Activated naive CD4-positive, alpha-beta T cell treated with anti-CD3 and anti-CD28 coated beads, Interleukin-2, amount 10 ng/mL, durations not matched to agents 7 days and 5 days (primary cell): ENCODE measurements at places on chromosomes 2 and 18.

DNA sequence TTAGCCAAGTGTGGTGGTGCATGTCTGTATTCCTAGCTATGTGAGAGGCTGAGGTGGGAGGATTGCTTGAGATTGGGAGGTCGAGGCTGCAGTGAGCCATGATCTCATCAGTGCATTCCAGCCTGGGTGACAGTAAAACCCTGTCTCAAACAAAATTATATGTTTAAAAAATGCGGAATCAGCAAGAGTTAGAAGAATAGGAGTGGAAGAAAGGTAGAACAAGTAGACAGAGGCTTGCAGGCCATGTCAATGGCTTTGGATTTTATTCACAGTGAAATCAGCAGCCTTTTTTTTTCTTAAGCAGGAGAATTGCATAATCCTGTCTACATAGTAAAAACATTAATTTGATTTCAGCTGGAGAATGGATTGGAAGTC lies 7.8 kb upstream of the MTLN start:
- DNase-seq, result no peak

DNA sequence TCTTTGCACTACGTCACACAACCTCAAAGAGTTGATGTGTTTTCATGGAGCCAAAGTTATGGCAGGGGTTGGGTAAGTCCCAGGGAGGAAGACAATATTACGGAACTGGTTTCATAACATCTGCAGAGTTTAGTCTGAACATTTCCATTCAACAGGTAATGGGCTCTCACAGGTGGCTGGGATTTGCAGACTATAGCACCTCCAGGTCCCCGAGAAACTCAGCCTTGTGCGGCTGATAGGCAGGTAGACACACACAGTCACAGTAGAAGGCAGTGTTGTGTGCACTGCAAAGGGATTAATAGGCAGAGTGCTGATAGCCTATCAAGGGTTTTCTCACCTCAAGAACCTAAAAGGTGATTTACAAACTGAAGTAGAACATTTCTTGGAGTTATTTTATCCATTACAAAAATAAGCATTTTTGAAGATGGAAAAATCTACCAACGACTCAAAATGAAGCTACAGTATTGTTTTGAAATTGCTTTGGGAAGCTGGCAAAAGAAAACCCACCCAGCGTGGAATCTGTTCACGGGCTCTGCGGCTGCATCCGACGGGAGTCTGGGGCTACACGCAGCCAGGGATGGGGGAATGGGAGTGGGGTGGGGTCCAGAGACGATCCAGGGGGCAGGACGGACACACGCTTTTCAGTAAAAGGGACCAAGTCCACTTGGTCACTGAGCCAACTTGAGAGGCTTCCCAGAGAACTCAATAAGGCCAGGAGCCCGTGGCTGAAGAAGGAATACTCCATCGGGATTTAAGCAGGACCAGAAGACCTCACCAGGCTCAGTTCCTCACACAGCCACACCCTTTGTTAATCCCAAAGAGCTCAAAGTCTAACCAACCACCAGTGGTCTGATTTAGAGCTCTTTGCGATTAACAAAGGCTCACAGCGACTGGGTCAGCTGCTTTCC lies 82.9 kb downstream of the CHRNA1 start:
- DNase-seq, result no peak

DNA sequence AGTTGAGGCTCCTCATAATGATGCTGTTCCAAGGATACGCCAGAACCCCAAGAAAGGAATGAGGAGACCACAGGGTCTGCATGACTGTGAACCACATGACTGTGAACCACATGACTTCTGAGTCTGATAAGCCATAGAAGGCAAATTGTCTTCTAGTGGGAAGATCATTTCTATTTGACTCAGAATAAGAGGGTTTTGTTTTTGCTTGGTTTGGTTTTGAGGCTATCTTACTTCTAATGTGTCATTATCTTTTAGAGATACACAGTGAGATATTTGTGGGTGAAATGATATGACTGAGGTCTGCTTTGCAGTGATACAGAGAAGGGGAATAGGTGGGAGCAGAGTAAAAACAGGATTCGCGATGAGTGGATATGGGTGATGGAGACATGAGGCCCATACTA lies 28.9 kb upstream of the BCL2L11 start:
- DNase-seq, result no peak

DNA sequence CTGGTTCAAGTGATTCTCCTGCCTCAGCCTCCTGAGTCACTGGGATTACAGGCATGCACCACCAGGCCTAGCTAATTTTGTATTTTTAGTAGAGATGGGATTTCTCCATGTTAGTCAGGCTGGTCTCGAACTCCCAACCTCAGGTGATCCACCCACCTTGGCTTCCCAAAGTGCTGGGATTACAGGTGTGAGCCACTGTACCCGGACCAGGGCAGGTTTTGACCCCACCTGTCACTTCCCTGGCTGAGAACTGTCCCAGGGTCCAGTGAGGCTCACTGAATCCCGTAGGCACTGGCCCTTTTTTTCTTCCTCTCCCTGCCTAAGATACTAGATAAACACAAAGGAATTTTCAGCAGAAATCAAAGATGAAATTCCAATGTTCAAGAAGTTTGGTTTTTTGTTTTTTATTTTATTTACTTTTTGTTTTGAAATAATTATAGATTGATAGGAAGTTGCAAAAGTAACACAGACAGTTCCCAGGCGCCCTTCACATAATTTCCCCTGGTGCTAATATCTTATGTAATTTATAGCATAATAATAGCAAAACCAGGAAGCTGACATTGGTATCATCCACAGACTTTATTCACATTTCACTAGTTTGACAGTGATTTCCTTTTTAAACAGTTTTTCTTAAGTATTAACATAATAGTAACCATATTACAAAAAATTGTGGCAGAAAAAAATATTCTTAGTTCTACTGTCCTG lies 52.4 kb upstream of the B3GNT7 start:
- no peak for DNase-seq

- no peak for DNase-seq
These were observed 356.8 kb downstream of the NR4A2 start for GRCh38 chr2:155975734-155976133.

- DNase-seq, result no peak
These were observed 104.3 kb upstream of the PIK3C3 start for GRCh38 chr18:41850781-41851180.

- no peak for DNase-seq
These were observed 548.8 kb upstream of the ZNF804A start for GRCh38 chr2:184049566-184049965.

- no peak for DNase-seq
These were observed 473.8 kb downstream of the TGIF1 start for GRCh38 chr18:3923750-3924149.

GRCh38 chr2:197181491-197181890 lies 129.1 kb downstream of the ANKRD44 start:
- no peak for DNase-seq

- DNase-seq, result no peak
These were observed 22.2 kb upstream of the DNAH6 start for GRCh38 chr2:84494070-84494469.

- no peak for DNase-seq
These were observed 166.6 kb downstream of the ACTR3 start for GRCh38 chr2:114056294-114057143.

- no peak for DNase-seq
These were observed 303.6 kb downstream of the CELF4 start for GRCh38 chr18:37261988-37262387.

DNA sequence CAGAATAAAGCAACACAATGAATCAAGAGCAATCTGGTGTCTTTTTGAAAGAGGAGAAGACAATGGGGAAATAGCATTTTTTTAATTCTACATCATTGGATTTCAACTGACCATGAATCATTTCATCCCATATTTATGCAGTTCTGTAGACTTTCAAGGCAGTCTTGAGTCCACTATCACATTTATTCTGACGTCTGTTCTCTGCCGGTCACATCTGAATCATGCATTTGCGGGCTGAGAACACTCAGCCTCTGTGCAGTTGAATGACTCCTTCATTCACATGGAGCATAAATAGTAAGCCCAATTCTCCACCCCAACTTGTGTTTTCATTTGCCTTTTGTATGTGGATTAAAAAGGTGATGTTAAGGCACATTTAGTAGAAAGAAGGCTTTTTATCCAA lies 128.2 kb downstream of the AKAIN1 start:
- DNase-seq, result no peak

DNA sequence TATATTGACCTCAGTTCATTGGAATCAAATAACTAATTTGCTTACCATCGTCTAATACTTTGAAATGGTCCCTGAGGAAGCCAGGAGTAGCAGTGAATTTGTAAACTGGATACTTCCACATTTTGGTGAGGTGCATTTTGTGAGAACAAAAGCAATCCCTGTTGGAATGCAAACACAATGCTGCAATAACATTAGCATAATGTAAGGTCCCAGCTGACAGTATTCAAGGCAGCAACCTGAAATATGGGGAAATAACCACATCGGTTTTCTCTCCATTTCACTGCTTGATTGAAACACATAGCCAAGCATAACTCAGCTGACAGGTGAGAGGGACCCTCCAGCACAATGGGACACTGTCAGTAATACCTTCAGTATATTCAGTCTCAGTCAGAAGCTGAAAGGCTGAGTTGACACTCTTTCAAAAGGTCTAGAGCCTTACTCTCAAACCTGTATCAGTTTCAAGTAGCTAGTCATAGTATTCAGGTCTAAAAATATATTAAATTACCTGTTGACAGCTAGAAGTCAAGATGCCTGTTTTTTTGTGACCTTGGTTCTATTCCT lies 1311.9 kb upstream of the NRXN1 start:
- no peak for DNase-seq

DNA sequence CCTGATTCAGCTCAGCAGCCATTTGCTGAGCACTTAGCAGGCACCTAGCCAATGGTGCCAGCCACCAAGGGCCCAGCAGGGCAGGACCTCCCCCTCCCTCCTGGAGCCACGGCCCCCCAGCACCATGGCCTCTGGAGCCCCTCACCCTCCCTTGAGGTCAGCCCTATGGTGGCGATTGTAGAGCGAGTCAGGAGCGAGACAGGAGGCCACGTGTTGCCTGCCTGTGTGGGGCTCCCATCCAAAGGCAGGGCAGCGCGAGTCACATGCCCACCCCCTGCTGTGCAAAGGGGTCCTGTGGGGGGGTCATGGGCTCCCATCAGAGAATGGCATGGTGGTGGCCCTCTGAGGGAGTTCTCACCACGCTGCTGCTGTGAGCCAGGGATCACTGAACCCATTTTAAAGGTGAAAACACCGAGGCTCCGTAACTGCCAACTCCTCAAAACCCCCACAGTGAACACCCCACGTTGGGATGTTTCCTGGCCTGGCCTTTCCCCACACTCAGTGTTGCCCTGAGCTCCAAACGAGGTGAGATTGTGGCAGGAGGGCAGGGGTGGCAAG lies 35.6 kb downstream of the RAMP1 start:
- no peak for DNase-seq

GRCh38 chr18:9803698-9804516 lies 81.9 kb upstream of the TXNDC2 start:
- DNase-seq, result no peak

GRCh38 chr18:9521770-9522169 lies 46.5 kb downstream of the RALBP1 start:
- no peak for DNase-seq

DNA sequence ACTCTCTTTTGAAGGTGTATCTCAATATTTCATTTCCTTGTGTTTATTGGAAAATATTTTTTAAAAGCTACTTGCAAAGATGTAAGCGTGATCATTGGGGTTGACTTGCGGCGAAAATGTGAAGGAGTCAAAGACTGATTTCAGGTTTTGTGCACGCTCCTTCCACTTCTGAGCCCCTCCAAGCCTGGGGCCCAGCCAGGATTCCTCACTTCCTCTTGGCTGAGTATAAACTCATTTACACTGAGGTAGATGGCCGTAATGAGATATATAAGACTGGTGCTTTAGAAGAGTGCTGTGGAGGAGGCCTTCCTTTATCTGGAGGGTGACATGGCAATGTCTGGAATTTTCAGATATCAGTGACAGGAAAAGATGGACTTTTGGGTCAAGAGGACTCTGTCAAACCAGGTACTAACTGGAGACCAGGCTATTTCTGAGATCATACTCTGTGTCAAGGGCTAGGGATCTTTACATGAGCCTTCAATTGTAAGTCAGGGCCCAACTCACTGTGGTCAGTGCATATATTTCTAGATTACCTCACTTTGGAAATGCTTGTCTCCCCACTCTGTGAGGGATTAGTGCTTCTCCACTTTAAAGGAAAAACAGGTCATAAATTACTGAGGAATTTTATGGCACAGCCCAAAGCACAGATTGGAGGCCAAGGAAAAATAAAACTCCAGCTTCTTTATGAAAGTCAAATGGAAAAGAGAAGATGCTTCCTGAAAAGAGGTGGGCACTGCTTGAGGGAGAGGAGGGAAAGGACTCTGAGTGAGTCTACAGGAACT lies 22.8 kb downstream of the PRKCE start:
- DNase-seq, result no peak

- DNase-seq, result no peak
These were observed 506.5 kb upstream of the NRP2 start for GRCh38 chr2:205175831-205176230.

GRCh38 chr2:71599646-71600236 lies 146.4 kb downstream of the DYSF start:
- DNase-seq, result no peak

- no peak for DNase-seq
These were observed 54.1 kb downstream of the CDC42EP3 start for GRCh38 chr2:37617119-37617892.

DNA sequence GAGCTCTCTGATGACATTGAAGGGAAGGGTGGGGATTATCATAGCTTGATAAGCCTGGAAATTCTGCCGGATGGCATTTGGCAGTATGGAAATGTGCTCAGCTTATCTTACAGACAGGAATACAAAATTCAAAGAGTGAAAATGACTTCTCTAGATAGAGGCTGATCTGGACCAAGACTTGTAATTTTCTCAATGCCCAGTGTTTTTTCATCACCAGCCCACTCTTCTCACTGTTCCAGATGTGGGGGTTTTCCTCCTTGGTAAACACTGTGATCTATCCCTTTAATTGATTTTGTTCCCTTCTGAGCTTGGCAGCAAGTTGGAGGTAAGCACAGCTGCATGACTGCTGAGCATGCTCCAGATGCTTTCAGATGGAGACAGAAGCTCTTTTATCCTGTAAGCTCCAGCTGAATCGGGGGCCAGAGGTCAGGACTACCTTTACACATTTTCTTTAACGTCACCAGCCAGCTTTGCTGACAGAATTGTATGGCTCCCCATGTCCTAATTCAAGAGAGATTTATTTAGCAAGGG lies 287.4 kb upstream of the TCF4 start:
- no peak for DNase-seq

GRCh38 chr2:16523711-16524110 lies 141.9 kb downstream of the CYRIA start:
- no peak for DNase-seq

GRCh38 chr2:134502104-134502503 lies 216.7 kb downstream of the TMEM163 start:
- DNase-seq, result no peak

- no peak for DNase-seq
These were observed 45.2 kb downstream of the ACVR1 start for GRCh38 chr2:157830696-157831570.

- no peak for DNase-seq
These were observed 68.5 kb downstream of the MOGAT1 start for GRCh38 chr2:222739939-222740338.
